ENCODE measurements at places on chromosomes 1 and 21.
A peak's percentile ranks its signal among the peaks of the same experiment; 100 is the strongest.

GRCh38 chr1:84479998-84480397, 932 bp downstream of the RPF1 start:
- H3K36me3 ChIP-seq: peaks cover 6% of the 10 kb centered on the region
- peak overlapping the region; percentile 83 for H3K4me3 ChIP-seq
- DNase-seq: no peak
- H3K4me1 ChIP-seq: peaks cover 11% of the 10 kb centered on the region
- H3K27ac ChIP-seq: no peak overlapping the region

DNA sequence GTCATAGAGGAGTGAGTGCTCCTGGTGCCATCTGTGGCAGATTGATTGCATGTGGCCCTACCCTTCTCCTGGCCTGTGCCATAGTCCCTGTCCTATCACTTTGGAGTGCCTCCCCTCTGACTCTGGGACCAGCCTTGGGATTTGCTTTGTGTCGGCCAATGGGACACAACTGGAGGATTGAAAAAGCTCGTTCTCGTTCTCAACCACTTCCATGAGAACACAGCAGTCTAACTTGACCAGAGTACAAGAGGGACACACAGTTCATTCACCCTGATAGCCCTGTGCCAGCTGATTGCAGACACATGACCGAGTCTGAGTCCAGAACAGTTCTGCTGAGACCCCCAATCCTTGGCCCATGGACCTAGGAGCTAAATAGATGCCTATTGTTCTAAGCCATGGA, 47.8 kb downstream of the C1orf198 start:
- no peak overlapping the region for H3K4me3 ChIP-seq
- peaks cover 4% of the 10 kb centered on the region for H3K4me1 ChIP-seq
- no peaks in the 10 kb centered on the region for H3K27me3 ChIP-seq
- no peak for DNase-seq
- H3K27ac ChIP-seq: no peak overlapping the region

- no peak overlapping the region for H3K27ac ChIP-seq
- no peaks in the 10 kb centered on the region for H3K36me3 ChIP-seq
- H3K4me1 ChIP-seq: no peaks in the 10 kb centered on the region
These were observed 389.7 kb upstream of the RUNX1 start for GRCh38 chr21:35438643-35439404.

DNA sequence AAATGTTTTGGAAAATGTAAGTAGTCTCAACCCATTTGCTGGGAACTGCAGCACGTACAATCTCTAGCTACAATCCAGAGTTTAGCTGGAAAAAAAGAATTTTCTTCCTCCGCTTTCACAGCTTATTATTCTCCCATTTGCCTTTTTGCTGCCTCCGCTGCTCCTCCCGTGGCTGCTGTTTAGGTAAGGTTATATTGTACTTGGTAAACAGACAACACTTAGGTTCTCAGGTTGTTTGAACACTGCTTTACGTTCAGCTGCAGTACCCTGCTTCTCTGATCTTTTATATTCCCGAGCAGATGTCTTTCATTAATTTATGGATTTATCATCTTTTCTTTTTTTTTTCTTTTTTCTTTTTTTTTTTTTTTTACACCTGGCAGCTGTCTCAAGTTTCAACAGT, 14.3 kb downstream of the PROX1 start:
- no peak overlapping the region for H3K27ac ChIP-seq
- no peak overlapping the region for H3K4me3 ChIP-seq
- no peaks in the 10 kb centered on the region for H3K36me3 ChIP-seq

All from lung (tissue), 17 donors.